ENCODE measurements at places on chromosomes 5 and 9.

- no peak for DNase-seq
Observed at GRCh38 chr9:89526667-89527066, 28.8 kb upstream of the SEMA4D start.

GRCh38 chr5:171714851-171715250, 70.8 kb upstream of the SMIM23 start:
- no peak for DNase-seq

GRCh38 chr5:86689103-86689729, 71.5 kb downstream of the COX7C start:
- DNase-seq = no peak

GRCh38 chr5:167952278-167952995, 339.0 kb upstream of the WWC1 start:
- no peak for DNase-seq

GRCh38 chr5:73030995-73031394, 75.2 kb downstream of the FCHO2 start:
- DNase-seq = peak; percentile 31

DNA sequence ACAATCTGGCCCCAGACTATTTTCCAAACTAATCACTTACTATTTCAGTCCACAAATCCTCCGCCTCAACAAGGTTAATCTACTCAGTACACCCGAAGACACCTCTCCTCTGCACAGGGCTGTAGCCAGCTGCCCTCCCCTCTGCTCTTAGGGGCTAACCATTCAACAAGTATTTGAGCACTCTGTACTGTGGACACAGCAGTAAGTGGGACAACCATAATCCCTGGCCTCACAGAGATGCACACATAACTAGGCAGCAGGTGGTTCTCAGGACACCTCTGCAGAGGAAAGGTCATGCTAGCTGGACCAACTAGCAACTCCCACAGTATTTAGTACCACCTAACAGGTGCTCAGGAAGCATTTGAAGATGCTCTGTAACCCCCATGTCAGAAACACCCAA, 5.5 kb downstream of the CAMSAP1 start:
- no peak for DNase-seq
